ENCODE measurements at places on chromosomes 2 and 18. TPM values are rescaled to one million over a fixed set of nuclear protein-coding genes. Genes with fewer than 3 reads are reported as not detected.

GRCh38 chr18:37502036-37502435 lies 63.6 kb downstream of the CELF4 start:
- no peak for DNase-seq

DNA sequence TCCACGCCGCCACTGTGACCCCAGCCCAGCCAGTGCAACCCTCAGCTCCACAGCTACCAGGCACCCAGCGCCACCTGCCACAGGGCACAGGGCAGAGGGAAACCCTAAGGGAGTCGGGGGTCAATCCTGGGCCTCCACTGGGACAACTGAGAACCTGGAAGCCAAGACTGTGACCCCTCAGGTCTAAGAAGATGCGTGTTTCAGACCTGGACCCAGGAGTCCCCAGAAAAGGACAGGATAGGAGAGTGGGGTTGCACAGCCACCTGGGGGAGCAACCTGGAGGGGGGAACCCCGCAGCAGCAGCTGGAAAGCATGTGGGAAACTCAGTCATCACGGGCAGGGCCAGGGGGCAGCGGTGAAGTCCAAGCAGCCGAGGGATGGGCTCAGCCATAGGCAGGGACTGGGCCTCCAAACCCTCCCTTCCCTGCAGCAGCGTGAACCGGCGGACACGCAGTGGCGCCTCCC lies 4.1 kb downstream of the ESPNL start:
- peak; percentile 0 for DNase-seq

Gene CTIF
- 3.5 TPM for total RNA-seq

Gene RAPH1
- 1.9 TPM for total RNA-seq

- DNase-seq = no peak
Observed at GRCh38 chr18:27707201-27707600, 469.7 kb downstream of the CDH2 start.

GRCh38 chr18:1075322-1075721 lies 170.7 kb downstream of the ADCYAP1 start:
- no peak for DNase-seq

Gene FIGLA
- not detected for total RNA-seq

Gene CMPK2
- 4.5 TPM for total RNA-seq

Gene MPV17
- 72.3 TPM for total RNA-seq

DNA sequence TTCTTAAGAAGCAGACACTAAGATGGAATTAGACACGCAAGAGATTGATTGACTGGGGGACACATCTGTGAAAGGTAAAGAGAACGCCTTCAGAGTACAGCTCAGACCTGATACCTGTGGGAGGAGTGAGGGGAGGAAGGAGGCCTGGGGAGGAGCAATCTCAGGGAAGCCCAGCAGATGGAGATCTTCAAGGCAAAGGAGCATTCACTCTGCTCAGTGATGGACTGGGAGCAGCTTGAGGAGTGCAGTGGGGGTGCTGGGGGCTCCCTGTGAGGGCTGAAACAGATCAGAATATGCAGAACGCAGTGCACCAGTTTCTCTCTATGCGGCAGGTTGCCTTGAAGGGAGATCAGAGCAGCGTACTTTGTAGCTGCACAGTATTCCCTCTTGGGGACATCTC lies 103.7 kb upstream of the ATP8B1 start:
- no peak for DNase-seq

DNA sequence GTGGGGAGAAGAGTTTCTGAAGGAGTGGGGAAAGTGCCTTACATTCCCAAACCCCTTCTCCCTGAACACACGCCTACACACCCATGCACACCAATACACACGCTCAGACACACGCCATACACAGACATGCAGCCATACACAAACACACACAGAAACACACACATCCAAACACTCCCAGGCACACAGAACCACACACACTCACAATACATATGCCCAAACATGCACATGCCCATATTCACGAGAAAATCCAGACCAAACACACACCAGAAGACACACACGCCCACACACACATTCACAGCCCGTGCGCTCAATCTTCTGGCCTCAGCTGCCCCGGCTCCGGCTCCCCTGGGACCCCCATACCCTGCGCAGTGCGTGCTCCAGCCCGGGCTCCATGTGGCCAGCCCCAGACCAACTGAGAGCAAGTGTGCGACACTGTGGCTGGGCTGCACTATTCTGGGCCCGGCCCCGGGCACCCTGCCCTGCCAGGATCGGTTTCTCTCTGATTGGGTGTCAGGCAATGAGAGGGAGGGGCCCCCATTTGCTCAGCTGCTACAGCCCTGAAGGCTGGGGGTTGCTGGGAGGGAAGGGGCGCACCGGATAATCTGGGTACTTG lies at the start of gene PRKAG3:
Gene PRKAG3, minus strand, starts transcription at position 426 of the 613 bp plus-strand sequence.
- DNase-seq = no peak

Gene GLI2
- total RNA-seq = not detected

Gene ZNF396
- total RNA-seq = 0.38 TPM

DNA sequence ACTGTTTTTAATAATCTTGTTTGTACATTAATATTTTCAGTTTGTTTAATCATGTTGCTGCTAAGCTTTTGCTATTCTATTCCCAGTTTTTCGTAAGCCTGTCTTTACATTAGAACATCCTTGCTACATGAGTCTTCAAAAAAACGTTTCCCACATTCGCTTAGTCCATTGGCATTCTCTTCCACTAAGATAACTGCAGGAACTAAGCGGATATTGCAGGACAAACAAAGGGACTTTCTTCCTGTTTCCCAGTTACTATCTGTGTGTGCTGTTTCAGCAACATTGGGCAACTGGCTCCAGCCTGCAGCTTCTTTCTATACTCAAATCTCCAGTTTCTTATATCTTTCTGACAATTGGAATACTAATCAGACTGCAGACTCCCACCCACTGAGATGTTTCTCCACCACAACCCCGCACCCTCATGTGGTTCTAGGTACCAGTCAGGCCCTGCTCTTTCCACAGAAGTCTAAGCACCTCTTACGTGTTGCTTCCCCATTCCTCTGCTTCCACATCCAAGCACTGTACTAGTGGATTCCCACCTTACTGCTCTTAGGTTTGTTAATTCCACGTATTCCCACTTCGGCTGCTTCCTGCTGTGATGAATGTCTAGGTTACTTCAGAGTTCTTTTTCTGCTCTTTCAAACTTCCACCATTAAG lies 420.3 kb downstream of the LRRTM4 start:
- DNase-seq = no peak

DNA sequence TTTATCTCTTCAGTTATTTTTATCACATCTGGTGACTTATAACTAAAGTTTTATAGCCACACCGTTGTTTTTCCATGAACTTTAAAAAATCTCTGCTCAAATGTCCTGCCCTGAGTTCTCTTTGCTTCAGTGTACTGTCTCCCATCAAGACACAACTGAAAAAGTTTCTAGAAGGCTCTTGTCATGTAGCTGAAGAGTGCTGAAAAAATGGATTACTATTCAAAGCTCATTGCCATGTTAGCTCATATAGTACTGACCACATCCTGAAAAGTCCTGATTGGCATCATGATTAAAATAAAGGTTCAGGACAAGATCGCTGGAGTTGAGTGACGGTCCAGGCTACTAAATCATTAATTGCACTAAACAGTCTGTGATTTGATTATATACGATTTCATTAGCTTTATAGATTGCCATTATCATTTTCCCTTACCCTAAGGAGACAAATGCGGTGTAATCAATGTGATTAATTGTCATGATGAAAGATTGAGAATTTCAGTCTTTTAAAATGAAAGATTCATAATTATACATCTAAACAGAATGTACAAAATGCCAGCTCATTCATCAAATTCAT lies 62.2 kb downstream of the MFSD6 start:
- no peak for DNase-seq

DNA sequence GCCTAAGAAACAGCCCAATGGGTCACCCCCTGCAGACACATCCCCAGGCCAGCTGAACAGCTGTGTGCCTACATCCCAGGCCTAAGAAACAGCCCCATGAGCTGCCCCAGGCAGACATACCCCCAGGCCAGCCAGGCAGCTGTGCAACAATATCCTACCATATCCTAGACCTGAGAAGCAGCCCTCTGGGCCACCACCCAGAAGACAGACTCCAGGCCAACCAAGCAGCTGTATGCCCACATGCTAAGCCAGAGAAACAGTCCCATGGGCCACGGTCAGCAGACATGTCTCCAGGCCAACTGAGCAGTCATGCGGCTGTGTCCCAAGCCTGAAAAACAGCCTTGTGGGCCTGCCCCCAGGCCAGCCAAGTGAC lies 205.5 kb downstream of the ATAD2B start:
- DNase-seq = no peak

GRCh38 chr18:13559754-13560153 lies 166.6 kb downstream of the FAM210A start:
- no peak for DNase-seq

DNA sequence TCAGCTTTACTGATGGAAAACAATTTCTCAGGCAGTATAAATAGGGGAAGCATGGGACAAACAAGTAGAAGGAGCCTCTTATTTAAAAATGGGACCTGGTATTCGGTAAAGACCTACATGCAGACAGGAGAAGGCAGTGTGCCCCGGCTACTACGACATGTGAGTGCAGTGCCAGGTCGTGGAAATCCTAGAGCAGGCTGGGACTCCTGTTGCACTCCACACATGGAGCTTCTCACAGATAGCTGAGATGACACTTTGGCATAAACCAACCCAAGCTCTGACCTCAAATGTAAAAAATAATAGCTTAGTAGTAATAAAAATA lies 885 bp upstream of the DSEL start:
- peak; percentile 13 for DNase-seq

- no peak for DNase-seq
Observed at GRCh38 chr2:99850084-99850710, 292.2 kb downstream of the AFF3 start.

DNA sequence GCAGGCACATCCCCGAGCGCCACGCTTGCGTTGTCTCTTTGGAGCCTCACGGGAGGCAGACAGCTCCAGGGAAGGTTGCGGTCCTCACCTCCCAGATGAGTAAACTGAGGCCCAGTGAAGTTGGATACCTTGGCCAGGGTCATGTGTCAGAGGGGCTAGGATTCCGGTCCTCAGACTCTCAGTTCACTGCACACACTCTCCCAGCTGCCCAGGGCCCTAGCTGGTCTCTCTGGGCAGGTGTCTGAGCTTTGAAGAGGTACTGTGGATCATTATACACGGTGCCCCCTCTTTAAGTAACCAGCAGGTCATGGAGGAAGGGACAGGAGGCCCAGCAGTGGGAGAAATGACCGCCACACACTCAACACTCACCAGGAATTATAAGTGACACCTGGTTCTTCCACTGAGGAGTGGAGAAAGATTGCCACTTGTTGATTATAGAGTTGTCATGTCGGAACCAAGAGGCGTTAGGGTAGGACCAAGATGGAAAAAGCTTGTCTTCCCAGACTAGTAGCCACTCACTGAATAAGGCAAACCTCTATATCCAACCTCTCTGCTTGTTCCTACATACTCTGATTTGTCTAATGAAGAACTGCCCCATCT lies 588 bp downstream of the TMEM214 start:
- no peak for DNase-seq

GRCh38 chr18:49371786-49372185 lies 88.7 kb downstream of the DYM start:
- DNase-seq = no peak

DNA sequence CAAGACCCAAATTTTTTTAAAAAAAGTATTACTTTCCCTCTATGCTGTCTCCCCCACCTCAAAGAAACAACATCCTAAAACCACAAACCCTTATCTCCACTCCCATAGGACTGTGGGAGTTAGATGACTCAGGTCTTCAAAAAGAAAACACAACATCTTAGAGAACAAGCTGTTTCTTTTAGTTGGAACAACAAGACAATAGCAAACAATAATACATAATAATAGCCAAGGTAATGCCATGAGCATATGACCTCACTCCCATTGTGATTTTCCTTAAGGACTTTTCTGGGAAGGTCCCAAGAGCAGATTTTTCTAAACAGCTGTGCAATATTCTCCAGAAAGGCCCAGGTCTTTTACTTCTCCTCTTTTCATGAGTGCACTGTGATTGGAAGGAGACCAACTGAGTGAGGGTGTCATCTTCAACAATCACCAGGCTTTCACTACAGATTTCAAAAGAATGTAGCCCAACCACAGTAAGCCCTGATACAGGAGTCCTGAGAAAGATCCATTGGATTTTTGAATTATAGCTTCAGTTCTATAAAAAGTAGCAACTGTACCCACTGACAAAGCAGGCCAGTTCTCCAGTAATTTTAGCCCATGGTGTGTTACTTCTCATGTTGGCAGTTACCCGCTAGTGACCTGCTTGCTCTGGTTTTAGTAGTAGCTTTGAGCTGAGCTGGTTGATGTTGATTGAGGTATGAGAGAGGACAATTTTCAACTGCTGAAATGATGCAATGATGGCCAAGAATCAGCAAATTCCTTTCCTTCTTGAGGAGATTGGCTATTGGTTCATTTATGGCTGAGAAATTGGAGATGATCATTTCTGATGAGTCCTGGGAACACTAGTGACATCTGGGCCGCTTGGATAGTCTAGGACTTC lies 144.5 kb upstream of the TCF4 start:
- no peak for DNase-seq

- no peak for DNase-seq
Observed at GRCh38 chr2:203195331-203196036, 43.3 kb upstream of the CYP20A1 start.

Gene ARHGAP15
- 72.8 TPM for total RNA-seq

DNA sequence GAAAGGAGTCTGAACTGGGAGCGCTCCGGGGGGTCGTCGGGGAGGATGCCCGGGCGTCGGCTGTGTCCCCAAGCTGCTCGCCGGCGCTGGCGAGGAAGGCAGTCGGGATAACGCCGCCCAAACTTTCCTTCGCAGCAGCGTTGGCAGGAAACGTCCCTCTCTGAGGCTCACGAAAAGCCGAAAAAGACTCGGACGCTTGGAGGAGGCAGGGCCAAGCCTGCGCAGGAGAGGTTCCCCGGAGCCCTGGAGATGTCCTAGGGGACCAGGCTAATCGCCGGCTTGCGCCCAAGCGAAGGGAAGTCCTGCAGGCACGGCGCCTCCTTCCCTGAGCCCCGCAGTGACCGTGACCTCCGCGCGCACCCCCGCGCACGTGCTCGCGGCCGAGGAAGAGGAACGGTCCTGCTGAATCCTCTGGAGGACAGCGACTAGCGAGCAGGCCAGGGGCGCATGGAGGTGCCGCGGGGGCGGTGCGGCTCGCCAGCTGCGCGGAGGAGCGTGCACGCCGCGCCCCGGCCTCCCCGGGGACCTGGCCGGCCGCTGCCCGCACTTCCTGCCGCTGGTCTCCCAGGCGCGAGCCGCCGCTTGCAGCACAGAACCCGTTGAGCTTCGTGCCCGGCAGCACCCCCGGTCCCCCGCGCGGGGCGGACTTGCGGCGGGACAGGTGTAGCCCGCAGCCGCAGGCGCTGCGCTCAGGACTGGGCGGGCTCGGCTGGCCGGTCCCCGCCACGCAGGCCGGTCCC lies at the start of gene SH3RF3:
Gene SH3RF3, plus strand, starts transcription at position 590 of the 740 bp plus-strand sequence.
- DNase-seq = peak; percentile 43

Gene AGXT
- total RNA-seq = not detected

- no peak for DNase-seq
Observed at GRCh38 chr2:62964050-62964449, 86.6 kb upstream of the OTX1 start.
